Endothelial cell of umbilical vein (primary cell): ENCODE measurements at places on chromosomes 5 and 9. TPM values are rescaled to one million over a fixed set of nuclear protein-coding genes. Genes with fewer than 3 reads are reported as not detected.

DNA sequence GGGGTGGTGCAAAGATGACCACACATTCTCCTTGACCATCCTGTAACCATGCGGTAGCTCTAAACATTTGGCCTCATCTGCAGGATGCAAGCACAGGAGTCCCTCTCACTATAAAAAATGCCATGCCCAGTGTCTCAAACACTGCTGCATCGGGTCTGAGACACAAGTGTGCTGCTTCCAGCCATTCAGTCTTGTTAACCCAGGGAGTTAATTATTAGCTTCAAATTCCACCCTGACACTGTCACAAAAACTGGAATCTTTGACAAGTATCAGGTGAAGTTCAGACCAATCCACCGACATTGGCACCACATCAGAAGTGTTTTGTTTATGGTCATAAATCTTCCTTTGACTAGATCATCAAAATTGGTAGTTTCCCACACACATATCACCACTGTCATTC lies 119.1 kb upstream of the RASEF start:
- no peak for DNase-seq
- H3K27me3 ChIP-seq = no peaks in the 10 kb centered on the region
- H3K4me1 ChIP-seq = no peaks in the 10 kb centered on the region
- no peak overlapping the region for H3K4me3 ChIP-seq
- no peaks in the 10 kb centered on the region for H3K36me3 ChIP-seq

DNA sequence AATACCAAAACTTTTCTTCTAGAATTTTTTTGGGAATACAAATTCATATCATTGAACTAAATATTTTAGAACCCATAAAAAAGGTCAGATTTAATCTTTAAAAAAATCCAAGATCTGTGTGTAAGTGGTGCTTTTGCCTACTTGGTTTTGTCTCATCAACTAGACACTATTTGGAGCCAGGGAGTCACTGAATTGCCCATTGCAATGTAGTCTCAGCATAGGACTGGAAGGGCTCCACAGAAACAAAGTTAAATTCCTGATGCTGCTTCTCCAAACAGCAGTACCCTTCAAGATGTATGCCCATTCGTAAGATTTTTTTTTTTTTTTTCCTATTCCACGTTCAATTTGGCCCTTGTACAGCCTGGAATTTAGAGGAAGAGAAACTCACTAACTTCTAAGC lies 208.0 kb upstream of the MPDZ start:
- no peak for DNase-seq
- no peaks in the 10 kb centered on the region for H3K27me3 ChIP-seq
- H3K4me1 ChIP-seq = no peaks in the 10 kb centered on the region
- no peak overlapping the region for H3K27ac ChIP-seq

DNA sequence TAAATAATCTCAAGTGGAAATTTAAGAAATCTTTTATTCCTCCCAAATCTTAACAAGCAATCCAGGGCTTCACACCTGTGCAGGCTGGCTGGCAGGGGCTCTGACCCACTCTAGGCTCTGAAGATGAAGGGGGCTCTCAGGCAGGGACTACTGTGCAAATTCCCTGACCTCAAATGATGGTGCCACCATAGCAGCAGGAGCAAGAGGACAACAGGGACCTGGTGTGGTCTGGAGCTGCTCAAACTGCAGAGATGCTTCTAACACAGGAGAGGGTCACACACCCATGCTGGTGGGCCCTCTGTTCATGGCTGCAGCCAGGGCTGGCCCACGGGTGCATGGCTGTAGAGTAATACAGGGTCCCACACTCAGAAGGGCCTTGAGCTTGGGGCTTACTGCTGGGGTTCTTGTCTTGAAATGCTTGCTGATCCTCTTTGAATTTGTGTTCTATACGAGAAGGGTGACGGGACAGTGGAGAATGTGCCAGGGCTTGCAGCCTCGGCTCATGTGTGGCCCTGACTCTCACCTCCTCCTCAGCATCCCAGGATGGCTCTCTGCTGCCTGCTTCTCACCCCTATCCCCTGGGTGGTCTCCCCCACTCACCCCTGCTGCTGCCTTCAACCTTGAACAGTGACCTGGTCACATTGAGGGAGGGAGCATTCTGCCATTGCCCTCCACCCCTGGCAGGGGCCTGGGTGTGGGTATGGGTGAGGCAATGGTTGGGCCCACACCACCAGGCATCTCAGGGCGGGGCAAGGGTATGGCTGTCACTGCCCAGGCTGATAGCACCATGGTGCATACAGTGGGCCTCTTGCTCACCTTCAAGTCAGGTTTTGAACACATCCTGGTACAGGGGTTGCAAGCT lies 191.7 kb downstream of the FSTL4 start:
- DNase-seq = no peak
- no peak overlapping the region for H3K4me3 ChIP-seq
- H3K36me3 ChIP-seq = no peaks in the 10 kb centered on the region

The DROSHA gene
- 90.0 and 96.4 TPM in 2 replicates for total RNA-seq

GRCh38 chr5:149366169-149366729 lies 8.4 kb downstream of the PCYOX1L start:
- no peak overlapping the region for H3K27ac ChIP-seq
- no peak for DNase-seq
- H3K36me3 ChIP-seq = no peaks in the 10 kb centered on the region
- no peaks in the 10 kb centered on the region for H3K27me3 ChIP-seq
- H3K4me3 ChIP-seq = no peak overlapping the region
